ENCODE measurements at places on chromosomes 16 and 17.

DNA sequence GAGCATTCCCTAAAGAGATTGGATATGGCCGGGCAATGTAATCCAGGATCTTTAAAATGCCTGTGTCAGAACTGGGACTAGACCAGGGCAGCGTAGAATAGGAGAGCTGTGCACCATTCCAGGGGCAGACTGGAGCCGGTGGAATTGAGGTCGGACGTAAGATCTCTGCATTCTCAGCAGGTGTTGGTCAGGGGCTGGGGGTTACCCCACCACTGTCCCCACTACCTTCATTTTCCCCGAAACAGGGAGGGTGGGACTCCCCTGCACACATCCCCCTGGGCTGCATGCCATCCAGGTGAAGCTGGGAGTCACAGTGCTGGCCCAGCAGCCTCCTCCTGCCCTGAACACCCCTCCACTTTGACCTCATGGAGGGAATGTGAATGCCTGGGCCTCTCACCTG, 17.8 kb downstream of the OSBPL7 start:
- DNase-seq, result peak; percentile 38

DNA sequence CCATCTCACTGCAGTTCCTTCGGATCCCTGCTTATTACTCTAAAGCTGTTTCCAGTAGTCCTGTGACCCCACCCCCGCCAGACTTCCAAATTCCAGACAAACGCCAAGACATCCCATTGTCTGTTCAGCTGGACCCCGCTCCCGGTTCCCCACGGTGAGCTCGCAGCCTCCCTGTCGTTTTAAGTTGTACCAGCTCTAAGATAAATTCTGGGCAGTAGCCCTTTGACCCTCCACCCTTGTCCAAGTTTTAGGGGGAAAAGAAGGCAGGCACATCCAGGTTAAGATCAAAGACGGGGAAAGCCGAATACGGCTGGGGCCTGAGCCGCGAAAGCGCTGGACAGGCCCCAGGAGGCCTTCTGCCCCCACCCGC, 589 bp downstream of the ARL6IP1 start:
- DNase-seq, result no peak

GRCh38 chr17:68737761-68738443, 136.7 kb upstream of the FAM20A start:
- DNase-seq, result no peak

DNA sequence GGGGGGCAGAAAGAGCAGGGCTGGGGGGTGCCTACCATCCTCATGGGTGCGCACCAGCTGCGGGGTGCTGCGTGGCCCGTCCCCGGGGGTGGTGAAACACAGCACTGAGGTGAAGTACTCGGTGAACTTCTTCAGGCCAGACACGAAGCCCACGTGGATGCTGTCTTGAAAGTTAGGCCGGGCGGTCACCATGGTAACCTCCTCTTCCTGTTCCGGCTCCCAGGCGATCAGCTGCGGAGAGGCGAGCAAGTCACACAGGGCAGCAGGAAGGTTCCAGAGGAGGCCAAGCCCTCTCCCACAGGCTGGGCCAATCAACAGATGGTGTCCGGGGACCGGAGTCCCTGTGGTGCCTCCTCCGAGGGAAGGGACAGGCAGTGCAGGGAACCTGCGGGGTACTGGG, 90.1 kb upstream of the CDC42EP4 start:
- no peak for DNase-seq

DNA sequence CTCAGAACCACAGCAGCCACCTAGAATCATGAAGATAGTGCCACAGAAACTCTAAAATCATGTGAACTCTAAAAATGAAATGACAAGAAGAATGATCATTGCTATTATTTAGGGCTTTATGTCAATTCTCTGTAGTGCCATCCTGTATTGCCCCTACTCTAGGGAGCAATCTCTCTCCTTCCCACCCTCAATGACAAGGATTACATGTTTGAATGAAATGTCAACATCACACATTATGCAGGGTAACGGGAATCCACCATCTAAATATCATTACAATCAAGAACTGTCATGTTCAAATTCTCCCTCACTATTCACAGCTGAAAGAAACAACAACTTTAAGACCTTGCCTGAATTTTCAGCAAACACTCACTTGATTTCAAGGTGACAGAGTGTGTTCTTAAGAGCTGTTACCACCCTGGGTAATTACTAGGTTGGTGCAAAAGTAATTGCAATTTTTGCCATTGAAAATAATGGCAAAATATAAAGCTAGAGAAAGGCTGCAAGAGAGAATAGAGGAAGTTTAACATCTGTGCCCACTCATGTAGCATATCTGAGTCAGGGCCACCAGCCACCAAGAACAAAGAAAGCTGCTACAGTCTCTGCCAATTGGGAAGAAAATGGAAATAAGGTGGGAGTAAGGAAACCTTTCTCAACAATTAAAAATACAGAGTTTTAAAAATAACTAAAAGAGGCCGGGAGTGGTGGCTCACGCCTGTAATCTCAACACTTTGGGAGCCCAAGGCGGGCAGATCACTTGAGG, 112.8 kb upstream of the PSMD7 start:
- no peak for DNase-seq

- peak; percentile 77 for DNase-seq
Observed at GRCh38 chr16:87780385-87780989, 14.7 kb upstream of the KLHDC4 start.

DNA sequence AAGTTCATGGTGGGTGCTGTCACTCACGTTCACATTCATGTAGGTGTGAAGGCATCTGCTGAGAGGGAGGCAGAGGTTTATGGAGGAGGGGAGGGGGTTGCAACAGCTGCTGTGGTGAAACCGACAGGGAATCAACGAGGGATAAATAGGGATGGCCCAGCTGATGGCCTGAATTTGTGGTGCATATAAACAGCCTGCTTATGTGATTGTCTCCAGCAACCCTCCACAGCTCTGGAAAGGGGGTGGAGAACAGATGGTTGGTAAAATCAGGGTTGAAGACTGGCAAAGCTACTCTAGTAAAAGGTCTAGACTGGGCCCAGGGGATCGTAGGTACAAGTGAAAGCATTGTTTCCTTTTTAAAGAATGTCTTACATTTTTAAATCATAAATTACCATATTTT, 53.7 kb downstream of the IQCK start:
- no peak for DNase-seq

DNA sequence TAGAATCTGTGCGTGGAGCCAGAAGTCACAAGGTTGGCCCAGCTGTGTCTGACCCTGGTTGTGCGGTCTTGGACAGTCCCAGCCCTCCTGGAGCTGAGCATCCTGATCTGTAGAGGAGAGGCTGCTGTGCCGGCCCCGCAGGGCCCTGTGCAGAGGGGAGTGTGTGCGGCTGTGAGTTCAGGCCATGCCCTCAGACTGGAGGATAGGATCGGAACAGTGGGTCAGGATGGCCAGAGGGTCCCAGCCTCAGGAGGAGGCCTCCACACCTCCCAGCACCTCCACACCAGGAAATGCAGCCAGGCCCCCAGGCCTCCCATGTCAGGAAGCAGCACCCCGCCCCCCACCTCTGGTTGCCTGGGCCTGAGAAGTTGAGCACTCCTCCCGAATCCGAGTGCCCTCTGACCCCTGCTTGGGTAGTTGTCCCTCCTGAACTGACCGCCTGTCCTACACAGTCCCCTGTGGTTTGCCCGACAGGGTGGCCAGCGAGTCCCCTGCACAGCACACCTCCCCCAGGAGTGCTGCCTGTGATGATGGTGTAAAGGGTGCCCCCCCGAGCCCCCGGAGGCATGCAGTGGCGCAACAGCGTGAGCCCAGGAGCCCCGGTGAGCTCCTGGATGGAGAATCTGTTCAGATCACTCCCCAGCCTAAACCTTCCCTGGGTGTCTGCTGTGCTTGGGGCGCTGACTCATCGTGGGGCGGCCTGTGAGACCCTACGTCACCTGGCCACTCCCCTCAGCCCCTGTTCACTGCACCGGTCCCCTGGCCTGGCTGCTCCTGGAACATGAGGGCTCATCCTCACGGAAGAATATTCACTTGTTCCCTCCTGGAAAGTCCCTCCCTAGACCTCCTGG, 285.2 kb downstream of the SEC14L1 start:
- DNase-seq, result peak; percentile 76

- DNase-seq, result no peak
Observed at GRCh38 chr17:22469101-22469880, 777.0 kb downstream of the KCNJ18 start.

GRCh38 chr16:1784977-1785845, 2.5 kb downstream of the NUBP2 start:
- DNase-seq, result no peak

- no peak for DNase-seq
Observed at GRCh38 chr16:76335180-76335974, 58.2 kb downstream of the CNTNAP4 start.

DNA sequence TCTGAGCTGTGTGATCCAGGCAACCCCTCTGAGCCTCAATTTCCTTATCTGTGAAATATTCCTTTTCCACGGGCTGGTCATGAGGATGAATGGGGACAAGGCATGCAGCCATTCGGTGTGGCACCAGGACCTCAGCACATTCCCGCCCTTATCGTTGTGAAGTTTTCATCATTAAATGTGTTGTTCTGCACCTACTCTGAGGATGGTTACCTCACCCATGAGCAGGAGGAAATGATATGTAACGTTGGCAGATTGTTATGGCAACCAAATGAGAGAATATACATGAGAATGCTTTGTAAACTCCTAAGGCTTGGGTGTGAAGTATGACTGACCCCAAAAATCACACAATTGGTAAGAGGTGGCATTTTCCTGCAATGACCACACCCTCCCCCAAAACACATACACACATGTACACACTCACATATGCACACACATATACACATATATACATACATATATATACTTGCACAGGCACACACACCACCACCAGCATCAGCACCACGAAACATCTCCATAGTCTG, 39.5 kb downstream of the SMARCE1 start:
- DNase-seq, result no peak

GRCh38 chr17:31062346-31062745, 32.4 kb upstream of the NF1 start:
- no peak for DNase-seq

DNA sequence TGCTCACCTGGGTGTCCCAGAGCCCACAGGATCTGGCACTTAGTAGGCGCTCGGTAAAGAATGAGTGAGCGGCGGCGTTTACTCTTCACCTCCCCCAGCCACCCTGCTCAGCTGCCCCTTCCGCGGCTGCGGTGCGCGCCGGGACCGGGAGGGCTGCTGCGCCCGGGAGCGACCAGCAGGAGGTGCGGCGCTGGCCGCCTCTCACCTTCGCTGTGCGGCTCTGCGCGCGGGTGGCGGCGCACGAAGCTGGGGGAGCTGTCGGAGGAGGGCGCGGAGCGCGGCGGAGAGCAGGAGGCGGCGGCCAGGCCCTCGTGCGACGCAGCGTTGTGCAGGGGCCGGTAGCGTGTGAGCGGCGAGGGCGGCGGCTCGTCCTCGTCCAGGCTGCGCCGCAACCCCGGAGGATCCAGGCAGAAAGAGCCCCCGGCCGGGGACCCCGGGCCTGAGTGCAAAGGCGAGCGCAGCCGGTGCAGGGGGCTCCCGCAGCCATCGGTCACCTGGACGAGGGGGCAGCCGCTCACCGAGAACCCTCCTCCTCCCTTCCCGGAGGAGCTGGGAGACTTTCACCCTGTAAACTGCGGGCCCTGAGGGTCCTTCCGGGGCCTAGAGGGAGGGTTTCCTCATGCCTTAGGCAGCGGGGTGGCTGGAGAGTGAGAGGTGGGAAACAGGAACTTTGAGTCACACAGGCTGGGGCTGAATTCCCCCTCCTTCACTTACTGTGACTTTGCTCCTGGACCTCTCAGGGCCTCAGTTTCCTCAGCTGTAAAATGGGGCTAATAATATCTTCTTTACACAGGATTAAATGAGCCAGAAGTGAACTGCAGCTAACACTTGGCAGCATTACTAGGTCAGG, 12.5 kb downstream of the SAMD14 start:
- DNase-seq, result peak; percentile 86

GRCh38 chr17:9974448-9975381, 69.6 kb upstream of the RCVRN start:
- DNase-seq, result no peak

- no peak for DNase-seq
Observed at GRCh38 chr16:303760-304505, 21.0 kb downstream of the PDIA2 start.

DNA sequence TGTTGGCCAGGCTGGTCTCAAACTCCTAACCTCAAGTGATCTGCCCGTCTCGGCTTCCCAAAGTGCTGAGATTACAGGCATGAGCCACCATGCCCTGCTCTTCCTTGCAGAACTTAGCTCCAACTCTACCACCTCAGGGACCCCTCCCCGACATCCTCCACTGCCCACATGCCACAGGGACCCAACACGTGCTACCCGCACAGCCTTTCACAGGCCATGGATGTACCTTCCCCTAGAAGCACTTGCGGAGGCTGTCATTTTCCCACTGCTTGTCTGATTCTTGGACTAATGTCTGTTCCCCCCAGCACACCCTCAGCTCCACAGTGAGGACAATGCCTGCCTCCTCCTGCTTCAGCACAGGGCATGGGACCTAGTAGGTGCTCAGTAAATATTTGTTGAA, 147.4 kb downstream of the ZNF423 start:
- no peak for DNase-seq

DNA sequence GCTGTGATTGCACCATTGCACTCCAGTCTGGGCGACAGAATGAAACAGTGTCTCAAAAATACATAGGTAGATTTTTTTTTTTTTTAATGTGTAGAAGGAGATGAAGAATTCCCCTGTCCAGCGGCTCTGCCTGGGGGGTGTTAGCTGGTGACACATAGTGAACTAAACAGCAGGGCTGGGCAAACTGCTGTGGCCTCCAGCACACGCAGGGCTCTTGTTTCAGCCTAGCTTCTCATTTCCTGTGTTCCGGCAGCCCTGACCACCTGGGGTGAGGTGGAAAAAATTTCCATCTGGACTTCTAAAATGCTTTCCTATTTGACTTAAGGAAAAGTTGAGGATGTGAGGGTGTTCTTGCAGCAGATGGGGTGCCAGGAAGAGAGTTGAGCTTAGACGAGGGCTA, 33.3 kb upstream of the RGS9 start:
- no peak for DNase-seq

DNA sequence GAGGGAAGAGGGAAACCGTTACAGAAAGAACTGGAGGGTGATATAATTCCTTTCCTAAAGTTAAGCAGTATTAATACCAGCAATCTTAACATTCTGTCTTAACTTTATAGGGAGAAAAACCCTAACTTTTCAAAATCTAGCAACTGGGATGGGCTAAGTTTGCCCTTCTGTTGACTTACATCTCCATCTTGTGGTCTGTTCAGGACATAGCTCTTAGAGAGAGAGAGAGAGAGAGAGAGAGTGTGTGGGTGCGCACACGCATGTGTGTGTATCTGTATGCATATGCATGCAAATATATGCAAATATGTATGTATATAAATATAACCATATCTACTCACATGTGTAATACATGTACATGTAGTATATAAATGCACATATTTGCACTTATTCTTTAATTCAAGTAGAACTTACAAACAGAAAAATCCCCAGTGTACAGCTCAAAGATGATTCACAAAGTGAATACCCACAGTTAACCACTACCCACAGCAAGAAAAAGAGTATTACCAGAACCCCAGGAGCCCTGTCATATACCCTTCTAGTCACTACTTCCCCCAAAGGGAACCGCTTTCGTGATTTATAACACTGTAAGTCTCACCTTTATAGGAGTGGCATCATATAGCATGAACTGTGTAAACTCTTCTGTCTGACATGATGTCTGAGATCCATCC, 46.5 kb downstream of the STX8 start:
- no peak for DNase-seq

DNA sequence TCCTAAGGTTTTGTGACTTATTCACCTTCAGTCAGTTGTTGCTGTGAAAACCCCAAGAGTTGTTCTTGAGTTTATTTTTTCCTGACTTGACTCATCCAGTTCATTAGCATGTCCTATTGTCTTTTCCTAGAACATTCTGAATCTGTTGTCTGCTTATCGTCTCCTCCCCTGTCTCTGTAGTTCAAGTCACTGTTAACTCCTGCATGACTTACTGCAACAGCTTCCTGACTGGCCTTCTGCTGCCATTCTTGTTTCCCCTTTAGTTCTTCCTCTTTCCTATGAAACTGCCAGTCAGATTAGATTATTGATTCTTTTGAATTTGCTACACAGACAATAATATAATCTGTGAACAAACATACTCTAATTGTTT, 161.5 kb downstream of the FTO start:
- no peak for DNase-seq
